Smooth muscle cell of the coronary artery (primary cell): ENCODE measurements at places on chromosomes 13 and 19. TPM values are rescaled to one million over a fixed set of nuclear protein-coding genes. Genes with fewer than 3 reads are reported as not detected.

CHST8 gene
- total RNA-seq, result 0.12 TPM in 1 of 2 replicates, not detected in the other

KLHL1 gene
- total RNA-seq, result not detected in 2 replicates

IZUMO2 gene
- total RNA-seq, result not detected in 2 replicates

RHPN2 gene
- 2.2 and 4.9 TPM in 2 replicates for total RNA-seq
